Stimulated activated naive CD4-positive, alpha-beta T cell treated with Interleukin-2 at 50 U/mL for 16 hours (primary cell): ENCODE measurements at places on chromosomes 16 and 17.

- no peak for DNase-seq
These were observed 20.5 kb upstream of the EMP2 start for GRCh38 chr16:10600782-10601443.

- DNase-seq: peak; percentile 71
These were observed 759 bp upstream of the TP53I13 start for GRCh38 chr17:29567554-29568330.

DNA sequence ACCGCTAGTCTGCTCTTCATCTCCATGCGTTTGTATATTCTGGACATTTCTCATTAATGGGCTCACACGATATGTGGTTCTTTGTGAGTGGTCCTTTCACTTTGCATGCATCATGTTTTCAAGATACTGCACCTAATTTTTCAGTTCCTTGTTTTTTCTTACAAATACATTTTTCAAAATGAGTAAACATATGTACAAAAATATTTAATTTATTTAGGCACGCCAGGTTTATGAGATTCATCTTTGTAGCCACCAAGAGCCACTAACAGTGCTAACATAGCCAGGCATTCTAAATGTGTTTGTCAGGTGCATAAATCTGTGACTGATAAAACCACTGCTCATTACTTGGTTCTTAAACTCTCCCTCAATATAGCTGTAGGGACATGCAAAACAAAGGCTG, 375.3 kb downstream of the WWOX start:
- DNase-seq: no peak

GRCh38 chr17:61140081-61140786, 259.4 kb upstream of the TBX2 start:
- no peak for DNase-seq

DNA sequence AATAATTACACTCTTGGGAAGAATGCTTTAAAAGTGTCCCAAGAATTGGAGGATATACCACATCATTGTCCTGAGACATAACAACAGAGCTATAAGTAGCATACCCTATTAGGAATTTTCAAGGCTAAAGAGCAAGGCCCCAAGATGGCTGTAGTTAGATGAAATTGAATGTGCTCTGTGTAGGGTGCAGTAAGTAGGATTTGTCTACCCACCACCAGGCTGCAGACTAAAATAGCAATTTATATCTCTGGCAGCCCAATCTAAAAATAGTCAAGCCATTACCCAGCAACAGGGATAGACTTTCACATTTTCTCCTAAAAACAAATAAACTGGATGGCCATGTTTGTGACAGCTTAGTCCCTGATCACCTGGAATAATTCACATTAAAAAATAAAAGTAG, 5.6 kb downstream of the MMD start:
- no peak for DNase-seq

- DNase-seq: no peak
These were observed 52.7 kb downstream of the TBC1D16 start for GRCh38 chr17:79982986-79983385.

DNA sequence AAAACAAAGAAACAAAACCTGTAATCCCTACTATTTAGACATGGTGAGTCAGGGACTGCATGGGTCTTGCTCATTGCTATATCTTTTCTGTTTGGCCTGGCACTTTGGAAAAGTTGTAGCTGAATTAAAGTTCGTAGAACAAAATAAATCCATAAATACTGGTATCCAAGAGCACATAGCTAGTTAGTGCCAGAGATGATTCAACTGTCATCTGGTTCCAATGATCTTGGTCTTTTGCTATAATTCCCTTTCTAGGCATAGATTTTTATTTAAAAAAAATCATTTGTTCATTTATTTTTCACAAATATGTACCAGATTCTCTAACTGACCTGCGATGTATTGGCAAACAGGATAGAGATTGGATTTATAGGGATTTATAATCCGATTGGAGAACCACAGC, 1436.1 kb upstream of the GOT2 start:
- DNase-seq: no peak

DNA sequence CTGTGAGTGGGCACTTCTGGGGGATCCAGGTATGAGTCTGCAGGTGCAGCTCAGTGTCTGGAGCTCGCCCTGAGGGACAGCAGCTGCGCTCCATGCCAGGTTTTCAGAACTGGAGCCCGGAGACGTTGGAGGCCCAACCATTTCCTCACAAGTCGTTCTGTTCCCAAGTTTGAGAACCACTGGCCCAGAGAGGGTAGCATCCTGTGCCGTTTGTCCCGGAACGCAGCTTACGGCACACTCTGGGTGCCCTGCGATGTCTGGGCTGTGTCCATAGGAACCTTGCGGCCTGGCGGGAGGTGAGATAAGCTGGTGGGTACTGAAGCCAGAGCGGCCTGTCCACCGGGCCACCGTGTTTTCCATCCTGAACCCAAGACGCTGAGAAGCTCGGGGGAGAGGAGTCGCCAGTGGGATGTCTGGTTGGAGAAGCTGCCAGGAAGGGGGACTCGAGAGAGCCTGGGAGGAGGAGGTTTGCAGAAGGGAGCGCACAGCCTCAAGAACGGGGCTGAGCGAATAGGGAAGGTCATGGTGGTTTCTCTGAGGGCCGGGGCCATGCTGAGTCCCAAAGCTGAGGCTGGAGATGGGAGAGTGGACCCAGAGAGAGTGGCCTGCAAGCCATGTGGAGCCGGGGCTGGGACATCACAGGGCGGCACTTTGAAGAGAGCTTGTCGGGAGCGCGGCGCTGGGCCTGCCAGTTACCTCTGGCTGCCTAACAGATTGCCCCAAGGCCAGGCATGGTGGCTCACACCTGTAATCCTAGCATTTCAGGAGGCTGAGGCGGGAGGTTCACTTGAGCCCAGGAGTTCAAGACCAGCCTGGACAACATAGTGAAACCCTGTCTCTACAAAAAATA, 211.0 kb upstream of the GSE1 start:
- DNase-seq: no peak

DNA sequence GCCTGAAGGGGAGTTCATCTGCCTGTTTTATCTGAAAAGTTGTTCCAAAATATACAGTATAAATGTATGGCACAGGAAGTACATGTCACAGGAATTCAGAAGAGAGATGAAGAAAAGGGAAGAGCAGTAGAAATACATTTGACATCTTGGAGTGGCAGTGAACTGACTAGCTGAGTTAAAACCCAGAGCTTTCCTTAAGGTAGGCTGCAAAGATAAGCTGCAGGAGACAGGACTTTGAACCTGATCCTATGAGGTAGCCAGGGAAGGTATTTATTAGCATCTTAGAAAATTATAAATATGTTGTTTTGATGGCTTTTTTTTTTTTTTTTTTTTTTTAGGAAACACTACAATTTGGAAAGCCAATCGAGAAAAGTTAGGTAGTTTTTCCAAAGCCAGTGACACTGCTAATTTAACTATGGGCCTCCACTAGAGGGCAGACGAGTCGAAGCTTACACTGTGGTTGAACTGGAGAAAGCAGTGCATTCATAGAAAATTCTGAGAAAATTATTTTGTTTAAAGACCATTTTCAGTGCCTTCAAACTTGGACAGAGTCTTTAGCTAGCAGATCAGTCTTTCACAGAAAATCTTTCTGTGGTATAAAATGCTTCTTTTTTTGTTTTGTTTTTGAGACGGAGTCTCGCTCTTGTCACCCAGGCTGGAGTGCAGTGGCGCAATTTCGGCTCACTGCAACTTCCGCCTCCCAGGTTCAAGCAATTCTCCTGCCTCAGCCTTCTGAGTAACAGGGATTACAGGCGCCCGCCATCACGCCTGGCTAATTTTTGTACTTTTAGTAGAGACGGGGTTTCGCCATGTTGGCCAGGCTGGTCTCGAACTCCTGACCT, 122.3 kb downstream of the SSH2 start:
- DNase-seq: peak; percentile 47

DNA sequence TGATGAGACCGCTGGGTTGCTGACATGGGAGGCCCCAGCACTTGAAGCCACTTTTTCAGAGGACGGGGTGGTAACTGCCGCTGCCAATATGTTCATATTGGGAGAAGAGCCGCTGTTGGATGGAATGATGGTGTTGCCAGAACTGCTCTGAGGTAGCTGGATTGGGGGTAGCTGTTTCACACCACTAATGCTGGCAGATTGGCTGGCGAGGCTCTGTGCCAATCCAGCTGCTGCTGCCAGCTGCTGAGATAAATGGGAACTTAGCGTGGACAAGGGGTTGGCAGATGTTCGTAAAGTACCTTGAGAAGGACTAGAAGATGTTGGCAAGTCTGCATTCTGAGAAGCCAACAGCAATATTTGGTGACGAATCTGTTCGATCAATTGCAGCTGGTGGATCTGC, 10.0 kb downstream of the SALL1 start:
- no peak for DNase-seq

DNA sequence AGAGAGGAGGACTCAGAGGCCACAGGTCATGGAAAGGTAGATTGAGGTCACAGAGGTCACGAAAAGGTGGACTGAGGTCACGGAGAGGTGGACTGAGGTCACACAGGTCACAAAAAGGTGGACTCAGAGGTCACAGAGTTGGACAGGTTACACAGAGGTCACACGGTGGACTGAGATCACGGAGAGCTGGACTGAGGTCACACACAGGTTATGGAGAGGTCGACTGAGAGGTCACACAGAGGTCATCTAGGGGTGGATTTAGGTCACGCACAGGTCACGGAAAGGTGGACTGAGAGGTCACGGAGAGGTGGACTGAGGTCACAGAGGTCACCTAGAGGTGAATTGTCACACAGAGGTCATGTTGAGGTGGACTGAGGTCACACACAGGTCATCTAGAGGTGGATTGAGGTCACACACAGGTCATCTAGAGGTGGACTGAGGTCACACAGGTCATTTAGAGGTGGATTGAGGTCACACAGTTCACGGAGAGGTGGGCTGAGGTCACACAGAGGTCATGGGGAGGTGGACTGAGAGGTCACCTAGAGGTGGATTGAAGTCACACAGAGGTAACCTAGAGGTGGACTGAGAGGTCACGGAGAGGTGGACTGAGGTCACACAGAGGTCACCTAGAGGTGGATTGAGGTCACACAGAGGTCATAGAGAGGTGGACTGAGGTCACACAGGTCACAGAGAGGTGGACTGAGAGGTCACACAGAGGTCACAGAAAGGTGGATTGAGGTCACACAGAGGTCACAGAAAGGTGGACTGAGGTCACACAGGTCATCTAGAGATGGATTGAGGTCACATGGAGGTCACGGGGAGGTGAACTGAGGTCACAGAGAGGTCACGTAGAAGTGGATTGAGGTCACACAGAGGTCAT, 26.7 kb upstream of the JPT2 start:
- no peak for DNase-seq

- DNase-seq: no peak
These were observed 40.3 kb upstream of the MTSS2 start for GRCh38 chr16:70725912-70726828.

DNA sequence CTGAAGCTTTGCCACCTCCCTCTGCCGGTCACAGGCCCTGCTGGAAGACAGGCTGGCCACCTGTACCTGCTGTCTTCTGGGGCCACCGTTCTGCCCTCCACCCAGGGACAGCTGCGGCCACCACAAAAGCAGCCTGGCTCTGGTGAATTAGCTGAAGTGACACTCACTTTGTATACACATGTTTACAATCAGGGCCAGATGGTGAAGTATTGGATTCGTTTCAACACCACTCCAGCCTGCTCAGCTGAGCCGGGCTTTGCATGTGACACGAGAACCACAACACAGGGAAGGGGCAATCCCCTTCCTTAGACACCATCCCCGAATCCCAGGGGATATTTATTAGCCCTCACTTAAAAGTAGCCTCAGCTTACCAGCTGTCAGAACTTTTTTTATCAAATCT, 191.5 kb upstream of the RPL38 start:
- no peak for DNase-seq

- DNase-seq: no peak
These were observed 168.9 kb upstream of the MAF start for GRCh38 chr16:79769270-79769927.

- DNase-seq: no peak
These were observed 5.2 kb downstream of the LITAFD start for GRCh38 chr16:8887431-8887765.

GRCh38 chr16:17273142-17273561, 197.6 kb downstream of the XYLT1 start:
- peak; percentile 29 for DNase-seq

DNA sequence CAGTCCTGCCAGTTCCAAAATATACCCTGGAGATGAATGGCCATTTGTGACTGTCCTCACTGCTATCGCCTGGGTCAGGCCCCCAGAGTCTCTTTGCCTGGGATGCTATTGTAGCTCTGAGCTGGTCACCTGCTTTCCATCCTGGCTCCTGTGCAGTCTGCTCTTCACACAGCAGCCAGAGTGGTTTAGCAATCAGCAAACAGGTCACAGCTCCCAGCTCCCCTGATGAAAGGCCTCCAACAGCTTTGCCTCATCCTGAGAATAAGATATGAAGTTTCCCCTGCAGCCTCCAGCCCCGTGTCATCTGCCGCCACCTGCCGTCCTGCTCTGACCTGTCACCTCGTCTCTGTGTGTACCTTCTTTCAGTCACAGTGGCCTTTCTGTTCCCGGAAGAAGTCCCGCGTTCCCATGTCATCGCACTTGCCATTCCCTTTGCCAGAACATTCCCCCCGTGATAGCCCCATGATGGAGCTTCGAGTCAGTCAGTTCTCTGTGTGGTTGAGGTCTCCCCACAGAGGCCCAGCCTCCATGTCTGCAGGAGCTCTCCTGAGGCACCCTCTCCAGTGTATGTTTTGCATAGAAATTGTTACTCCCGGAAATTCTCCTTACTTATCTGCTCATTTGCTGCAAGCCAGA, 281.5 kb downstream of the SNX29 start:
- no peak for DNase-seq

- no peak for DNase-seq
These were observed 14.9 kb downstream of the IGFBP4 start for GRCh38 chr17:40457964-40458791.

DNA sequence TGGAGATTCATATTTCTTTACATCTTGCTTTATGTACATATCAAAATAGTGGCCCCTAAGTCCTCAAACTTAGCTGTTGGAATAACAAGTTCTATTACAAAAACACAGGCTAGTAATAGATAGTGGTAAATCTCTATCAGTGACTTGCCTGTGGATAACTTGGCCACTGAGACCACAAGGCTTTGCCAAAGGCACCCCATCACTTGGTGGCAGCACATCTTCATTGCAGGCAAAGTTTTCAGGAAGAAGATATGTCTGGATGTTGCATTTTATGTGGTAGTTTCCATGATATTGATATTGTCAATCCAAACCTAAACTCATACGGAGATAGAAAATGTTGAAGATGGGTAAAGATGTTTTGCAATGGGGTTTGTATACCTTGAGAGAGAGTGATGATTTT, 58.5 kb downstream of the KNOP1 start:
- no peak for DNase-seq

DNA sequence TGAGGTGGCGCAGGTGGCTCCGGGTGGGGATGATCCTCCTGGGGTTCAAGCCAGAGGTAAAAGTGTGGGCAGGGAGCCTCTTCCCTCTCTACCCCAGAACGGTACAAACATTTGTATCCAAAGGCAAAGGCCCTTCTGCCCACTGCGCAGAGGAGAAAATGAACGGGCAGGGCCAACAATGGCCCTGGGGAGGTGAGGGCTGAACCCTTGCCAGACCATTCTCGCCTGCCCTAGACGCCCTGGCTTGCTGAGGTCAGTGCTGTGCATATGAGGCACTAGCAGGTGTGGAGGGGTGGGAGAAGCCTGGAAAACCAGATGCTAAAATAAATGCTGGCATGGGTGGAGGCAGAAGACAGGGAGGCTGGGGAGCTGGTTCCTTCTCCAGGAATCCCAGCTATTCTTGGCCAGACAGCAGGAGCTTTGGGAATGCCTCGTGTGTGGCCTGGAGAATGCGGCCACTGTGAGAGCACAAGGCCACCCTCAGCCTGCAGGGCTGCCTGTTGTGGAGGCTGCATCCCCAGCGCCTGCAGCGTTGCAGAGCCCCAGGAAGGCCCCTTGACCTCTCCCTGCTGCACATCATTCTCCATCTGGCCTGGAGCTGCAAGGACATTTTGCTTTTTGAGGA, 4.5 kb downstream of the C17orf50 start:
- no peak for DNase-seq
